Uterine smooth muscle cell (primary cell): ENCODE measurements at places on chromosomes 7 and 10. TPM values are rescaled to one million over a fixed set of nuclear protein-coding genes. Genes with fewer than 3 reads are reported as not detected.

Gene CASP7
- 18.0 and 28.9 TPM in 2 replicates for total RNA-seq

Gene GPR141
- not detected in 2 replicates for total RNA-seq

Gene CPA1
- total RNA-seq, result not detected in 2 replicates

Gene PTF1A
- total RNA-seq, result not detected in 2 replicates

Gene PPP1R17
- under 0.01 TPM in 1 of 2 replicates, not detected in the other for total RNA-seq

Gene SPOCK2
- total RNA-seq, result 0.11 and 0.12 TPM in 2 replicates

Gene FAM13C
- total RNA-seq, result 0.11 and 0.50 TPM in 2 replicates

Gene BLOC1S2
- total RNA-seq, result 46.4 and 47.4 TPM in 2 replicates

Gene C10orf62
- total RNA-seq, result 0.11 and 0.37 TPM in 2 replicates

Gene SEPTIN7
- total RNA-seq, result 207 and 286 TPM in 2 replicates

Gene SFRP5
- not detected in 2 replicates for total RNA-seq

Gene AZGP1
- total RNA-seq, result 0.33 TPM in 1 of 2 replicates, not detected in the other

Gene HERC4
- total RNA-seq, result 102 and 146 TPM in 2 replicates

Gene GPR15LG
- total RNA-seq, result not detected in 2 replicates

Gene DNAH11
- total RNA-seq, result under 0.01 and 1.00 TPM in 2 replicates

Gene EPO
- not detected in 2 replicates for total RNA-seq

Gene HOXA11
- 12.4 and 17.5 TPM in 2 replicates for total RNA-seq

Gene SLC26A3
- not detected in 2 replicates for total RNA-seq

Gene PIP
- total RNA-seq, result not detected in 2 replicates

Gene CNPY1
- not detected in 2 replicates for total RNA-seq

Gene CPEB3
- 0.55 and 1.6 TPM in 2 replicates for total RNA-seq

Gene POM121
- 5.9 and 6.0 TPM in 2 replicates for total RNA-seq

Gene TRPV5
- total RNA-seq, result not detected in 2 replicates

Gene CLEC5A
- total RNA-seq, result under 0.01 TPM in 1 of 2 replicates, not detected in the other

Gene KCNH2
- 4.4 and 5.2 TPM in 2 replicates for total RNA-seq

Gene TSPAN15
- total RNA-seq, result 1.2 and 1.4 TPM in 2 replicates

Gene ESYT2
- total RNA-seq, result 86.9 and 103 TPM in 2 replicates

Gene NOLC1
- 27.4 and 35.1 TPM in 2 replicates for total RNA-seq

Gene TLX1
- total RNA-seq, result not detected in 2 replicates

Gene TMEM236
- total RNA-seq, result 0.11 and 0.12 TPM in 2 replicates

Gene CYP2C18
- not detected in 2 replicates for total RNA-seq

Gene CD36
- total RNA-seq, result 1.5 and 2.6 TPM in 2 replicates

Gene SGPL1
- 28.0 and 40.0 TPM in 2 replicates for total RNA-seq

Gene MINDY3
- total RNA-seq, result 37.4 and 45.8 TPM in 2 replicates

Gene CTBP2
- 84.7 and 101 TPM in 2 replicates for total RNA-seq

Gene CPN1
- total RNA-seq, result not detected in 2 replicates

Gene PKD1L1
- under 0.01 TPM in 2 replicates for total RNA-seq

Gene ZNF365
- 6.1 and 9.0 TPM in 2 replicates for total RNA-seq

Gene VKORC1L1
- 14.4 and 16.6 TPM in 2 replicates for total RNA-seq

Gene ASAH2
- total RNA-seq, result 0.75 and 0.77 TPM in 2 replicates

Gene MRLN
- not detected in 2 replicates for total RNA-seq

Gene FAM25A
- not detected in 2 replicates for total RNA-seq

Gene LBX1
- not detected in 2 replicates for total RNA-seq

Gene MMD2
- not detected in 2 replicates for total RNA-seq

Gene TAF3
- total RNA-seq, result 1.6 and 2.0 TPM in 2 replicates

Gene NPY4R
- 0.50 TPM in 1 of 2 replicates, not detected in the other for total RNA-seq

Gene ZNF282
- 18.5 and 20.1 TPM in 2 replicates for total RNA-seq
